T-helper 2 cell treated with Interferon-gamma antibody and Interleukin-4, amounts not matched to agents 5 μg/mL and 100 μg/mL, for 36 hours (primary cell): ENCODE measurements at places on chromosomes 1 and 21.

GRCh38 chr1:66644331-66644730, 107.9 kb upstream of the DYNLT5 start:
- no peak for DNase-seq

GRCh38 chr1:231215681-231216385, 25.2 kb upstream of the GNPAT start:
- DNase-seq = no peak

GRCh38 chr1:91712981-91713841, 172.7 kb downstream of the TGFBR3 start:
- DNase-seq = peak; percentile 83

DNA sequence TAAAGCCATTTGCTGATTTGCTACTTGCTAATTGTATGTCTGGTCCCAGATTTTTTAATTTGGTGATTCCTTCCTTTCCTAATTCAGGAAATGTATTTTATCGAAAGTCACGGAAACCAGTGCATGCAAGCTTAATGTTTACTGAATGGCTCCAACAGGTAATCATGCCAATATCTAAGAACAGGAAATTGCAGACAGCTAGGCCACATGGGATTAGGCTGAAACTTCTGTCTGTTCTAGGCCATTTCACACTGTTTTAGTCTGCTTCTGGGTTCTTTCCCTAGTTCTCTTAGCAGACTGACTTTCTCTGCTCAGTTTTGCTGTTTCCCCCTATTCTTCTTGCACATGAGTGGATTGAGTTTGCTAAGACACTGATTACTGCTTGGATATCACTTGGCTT, 111.4 kb downstream of the NTNG1 start:
- no peak for DNase-seq

DNA sequence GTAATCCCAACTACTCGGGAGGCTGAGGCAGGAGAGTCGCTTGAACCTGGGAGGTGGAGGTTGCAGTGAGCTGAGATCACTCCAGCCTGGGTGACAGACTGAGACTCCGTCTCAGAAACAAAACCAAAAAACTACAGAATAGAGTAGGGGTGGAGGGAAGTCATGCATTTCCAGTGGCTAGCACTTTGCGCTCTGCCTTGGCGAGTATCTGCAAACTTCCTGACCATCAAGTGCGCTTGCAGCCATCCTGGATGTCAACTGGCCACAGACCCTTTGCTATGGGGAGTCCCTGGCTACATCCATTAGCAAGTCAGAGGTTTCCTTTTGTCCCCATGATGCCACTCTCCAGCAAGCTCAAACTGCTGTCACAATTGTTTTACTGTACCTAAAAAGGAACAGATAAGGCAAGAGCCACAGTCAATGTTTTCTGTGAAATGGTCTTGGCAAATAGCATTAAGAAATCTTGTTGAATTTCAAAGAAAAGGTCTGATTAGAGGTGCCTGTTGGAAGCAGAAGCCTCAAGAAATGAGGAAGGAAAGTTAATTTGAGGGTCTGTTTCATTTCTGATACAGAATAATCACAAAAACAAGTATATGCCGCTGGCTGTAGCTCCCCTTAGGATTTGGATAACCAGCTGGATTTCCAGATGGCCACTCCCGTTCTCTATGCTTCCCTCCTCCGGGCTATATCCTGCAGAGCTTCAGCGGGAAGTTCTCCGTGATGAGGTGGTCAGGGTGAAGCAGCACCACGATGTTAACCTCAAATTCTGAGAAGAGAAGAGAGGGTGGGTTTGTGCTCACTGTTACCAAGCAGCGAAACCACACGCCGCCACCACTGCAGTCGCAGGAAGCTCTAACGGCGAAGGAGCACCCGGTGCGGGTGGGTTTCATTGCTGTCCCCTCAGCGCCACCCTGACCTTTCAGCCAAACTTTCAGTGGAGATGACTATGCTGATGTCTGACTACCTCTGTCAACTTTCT, 42.0 kb downstream of the VPS26C start:
- peak; percentile 69 for DNase-seq

- DNase-seq = no peak
Measured at GRCh38 chr1:236038034-236038433, 26.9 kb downstream of the NID1 start.

GRCh38 chr1:44294588-44295007, 60.5 kb downstream of the ERI3 start:
- no peak for DNase-seq
